ENCODE measurements at places on chromosomes 6 and 20.

DNA sequence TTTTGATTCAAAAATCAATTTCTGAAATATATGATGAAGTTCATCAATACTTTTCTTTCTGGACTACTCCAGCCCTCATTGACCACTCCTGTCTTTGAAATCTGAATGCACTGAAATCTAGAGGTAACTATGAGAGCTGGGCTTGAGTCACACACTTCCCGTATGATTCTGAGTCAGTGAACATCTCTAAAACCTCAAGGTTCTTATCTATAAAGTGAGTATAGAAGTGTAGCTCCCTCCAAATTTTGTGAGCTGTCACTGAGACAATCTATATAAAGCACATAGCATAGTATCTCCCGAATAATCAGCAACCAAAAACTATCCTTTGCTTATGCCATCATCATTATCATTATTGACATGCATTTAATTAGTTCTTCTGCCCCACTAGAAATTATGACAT lies 182.4 kb downstream of the TSHZ2 start:
- no peak for DNase-seq

DNA sequence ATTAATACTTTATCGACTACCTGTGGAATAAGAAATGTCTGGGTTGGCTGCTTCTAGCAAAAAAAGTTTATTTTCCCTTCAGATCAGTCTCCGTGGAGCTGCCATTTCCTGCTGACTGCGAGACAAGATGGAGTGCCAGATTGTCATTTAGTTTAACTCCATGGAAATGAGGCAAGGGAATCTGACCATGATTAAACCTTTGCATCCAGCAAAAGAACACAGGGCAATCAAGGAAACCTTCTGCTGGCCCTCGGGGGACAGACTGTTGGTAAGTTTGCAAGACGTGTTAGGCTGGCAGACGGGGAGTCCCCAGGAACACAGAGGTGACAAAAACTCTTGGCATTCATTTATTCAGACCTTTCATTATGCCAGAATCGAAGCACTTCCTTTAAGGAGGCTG lies 52.2 kb upstream of the SPACA1 start:
- no peak for DNase-seq

GRCh38 chr20:21102603-21103311 lies 3.4 kb downstream of the LINC00237 start:
- peak; percentile 28 for DNase-seq

GRCh38 chr6:160962835-160963623 lies 28.5 kb upstream of the MAP3K4 start:
- no peak for DNase-seq

DNA sequence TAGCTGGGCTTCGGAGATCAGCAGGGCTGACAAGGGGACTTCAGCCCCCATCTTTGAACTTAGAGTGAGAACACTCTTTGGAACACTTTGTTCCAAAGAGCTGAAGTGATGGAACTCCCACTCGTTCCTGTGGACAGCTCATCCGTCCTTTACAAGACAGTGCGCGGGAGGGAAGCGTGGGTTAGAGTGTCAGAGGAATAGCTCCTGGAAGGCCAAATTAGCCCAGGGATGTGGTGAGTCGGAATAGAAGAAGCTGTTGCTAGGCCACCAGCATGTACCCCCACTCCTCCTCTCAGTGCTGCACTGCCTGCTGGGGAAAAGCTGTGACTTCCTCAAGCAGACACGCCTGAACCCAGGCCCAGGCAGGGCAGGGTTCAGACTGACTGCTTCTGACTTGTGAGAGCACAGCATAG lies 1.7 kb downstream of the SDCBP2 start:
- DNase-seq, result no peak

DNA sequence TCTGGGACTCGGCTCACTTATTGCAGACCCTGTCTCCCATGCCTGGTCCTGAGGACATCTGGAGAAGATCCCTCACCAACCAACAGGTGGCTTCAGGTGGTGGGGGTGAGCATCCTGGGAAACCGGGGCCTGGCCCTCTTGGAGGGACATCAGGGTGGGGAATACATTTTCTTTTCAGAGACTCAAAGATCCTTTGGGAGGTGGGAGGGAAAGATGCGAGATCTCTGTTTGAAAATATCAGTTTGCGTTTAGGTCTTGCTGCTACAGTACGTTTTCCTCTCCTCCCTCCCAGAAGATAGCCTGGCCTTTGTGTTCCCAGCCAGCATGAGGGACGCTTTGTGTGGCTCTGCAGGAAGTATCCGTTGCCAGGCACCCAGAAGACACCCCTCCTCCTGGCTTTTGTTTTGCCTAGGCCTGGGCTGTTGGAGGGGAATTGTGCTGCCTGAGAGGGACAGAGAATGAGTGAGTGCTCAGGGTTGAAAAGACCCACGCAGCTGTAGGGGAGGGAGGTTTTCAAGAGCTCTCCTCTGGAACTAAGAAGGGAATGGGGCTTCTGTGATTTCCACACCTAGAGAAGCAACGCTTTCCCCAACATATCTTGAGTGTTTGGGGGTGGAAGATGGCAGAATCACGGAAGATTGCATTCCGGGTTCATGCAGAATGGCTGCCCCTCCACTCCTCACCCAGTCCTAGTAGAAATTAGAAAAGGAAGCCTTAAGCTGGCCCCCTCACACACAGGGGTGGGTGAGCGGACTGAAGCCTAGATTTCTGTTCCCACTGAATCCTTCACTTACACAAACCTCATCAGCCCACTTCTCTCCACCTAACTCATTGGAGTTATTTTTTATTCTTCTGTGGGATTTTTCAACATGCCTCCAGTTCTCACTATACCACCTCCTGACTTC lies 22.0 kb upstream of the SLC2A12 start:
- DNase-seq, result no peak

GRCh38 chr6:36873612-36874442 lies 776 bp downstream of the PPIL1 start:
- DNase-seq, result no peak

GRCh38 chr6:104603108-104603745 lies 256.5 kb downstream of the HACE1 start:
- DNase-seq, result no peak

DNA sequence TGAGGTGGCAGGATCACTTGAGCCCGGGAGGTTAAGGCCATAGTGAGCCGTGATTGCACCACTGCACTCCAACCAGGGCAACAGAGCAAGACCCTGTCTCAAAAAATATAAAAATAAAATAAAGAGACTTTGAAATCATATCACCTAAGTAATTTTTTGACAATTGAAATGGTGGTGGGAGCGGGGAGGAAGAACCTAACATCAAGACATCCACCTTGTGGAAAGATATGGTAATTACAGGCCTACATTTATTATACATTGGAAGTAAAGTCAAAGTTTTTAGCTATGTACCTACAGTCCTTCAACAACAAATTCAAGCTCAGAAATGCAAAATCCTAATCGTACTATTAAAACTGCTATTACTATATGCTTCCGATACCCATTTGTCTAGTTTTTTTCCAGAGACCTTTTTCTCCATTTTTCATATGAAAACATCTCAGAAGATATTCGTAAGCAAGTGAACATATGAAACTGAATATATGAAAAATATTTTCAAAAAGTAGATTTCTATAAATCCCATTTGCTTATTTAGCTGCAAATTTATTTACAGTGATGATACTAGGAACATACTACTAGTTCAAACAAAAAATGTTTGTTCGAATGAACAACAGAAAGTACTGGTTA lies 83.3 kb downstream of the SYCP2 start:
- DNase-seq, result no peak

DNA sequence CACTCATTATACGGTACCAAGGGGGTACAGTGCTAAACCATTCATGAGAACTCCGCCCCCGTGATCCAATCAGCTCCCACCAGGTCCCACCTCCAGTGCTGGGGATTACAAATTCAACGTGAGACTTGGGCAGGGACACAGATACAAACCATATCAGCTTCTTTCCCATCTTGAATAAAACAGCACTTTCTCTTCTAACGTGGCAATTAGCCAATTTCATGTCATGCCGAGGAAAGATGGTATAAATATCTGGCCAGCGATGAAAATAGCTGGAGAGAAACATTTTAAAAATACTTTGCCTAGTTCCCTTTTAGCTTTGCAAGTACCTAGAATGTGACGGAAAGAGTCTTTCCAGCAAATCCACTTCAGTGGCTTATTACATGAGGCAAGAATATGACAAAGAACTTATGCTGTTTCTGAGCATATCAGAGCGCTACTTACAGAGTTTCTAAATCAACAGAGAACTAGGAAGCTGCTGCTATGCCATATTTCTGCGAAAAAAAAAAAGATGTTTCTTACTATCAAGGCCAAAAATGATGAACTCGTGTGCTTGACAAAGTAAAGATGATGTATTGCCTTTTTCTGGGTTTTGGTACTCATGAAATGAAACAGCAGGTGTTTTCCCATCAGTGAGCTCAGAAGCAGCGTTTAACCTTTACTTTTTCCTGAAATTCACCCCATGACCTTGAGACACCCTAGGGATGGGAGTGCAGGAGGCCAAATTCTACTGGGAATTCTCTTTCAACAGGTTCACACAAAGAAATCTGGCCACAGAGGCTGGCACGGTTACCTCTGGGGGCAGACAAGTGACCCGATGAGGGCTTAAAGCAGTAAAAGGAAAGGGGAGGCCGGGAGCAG lies 37.9 kb downstream of the AGPAT4 start:
- no peak for DNase-seq

- no peak for DNase-seq
These were observed 334.6 kb downstream of the ESR1 start for GRCh38 chr6:152142105-152142504.

GRCh38 chr6:138307352-138307751 lies 70.4 kb upstream of the SMIM28 start:
- DNase-seq, result no peak
